Gastrocnemius medialis (tissue), 4 donors: ENCODE measurements at places on chromosomes 12 and 14. TPM values are rescaled to one million over a fixed set of nuclear protein-coding genes. Genes with fewer than 3 reads are reported as not detected.
A peak's percentile ranks its signal among the peaks of the same experiment; 100 is the strongest.

The SLC39A2 gene
- total RNA-seq: not detected

The NEUROD4 gene
- not detected for total RNA-seq

DNA sequence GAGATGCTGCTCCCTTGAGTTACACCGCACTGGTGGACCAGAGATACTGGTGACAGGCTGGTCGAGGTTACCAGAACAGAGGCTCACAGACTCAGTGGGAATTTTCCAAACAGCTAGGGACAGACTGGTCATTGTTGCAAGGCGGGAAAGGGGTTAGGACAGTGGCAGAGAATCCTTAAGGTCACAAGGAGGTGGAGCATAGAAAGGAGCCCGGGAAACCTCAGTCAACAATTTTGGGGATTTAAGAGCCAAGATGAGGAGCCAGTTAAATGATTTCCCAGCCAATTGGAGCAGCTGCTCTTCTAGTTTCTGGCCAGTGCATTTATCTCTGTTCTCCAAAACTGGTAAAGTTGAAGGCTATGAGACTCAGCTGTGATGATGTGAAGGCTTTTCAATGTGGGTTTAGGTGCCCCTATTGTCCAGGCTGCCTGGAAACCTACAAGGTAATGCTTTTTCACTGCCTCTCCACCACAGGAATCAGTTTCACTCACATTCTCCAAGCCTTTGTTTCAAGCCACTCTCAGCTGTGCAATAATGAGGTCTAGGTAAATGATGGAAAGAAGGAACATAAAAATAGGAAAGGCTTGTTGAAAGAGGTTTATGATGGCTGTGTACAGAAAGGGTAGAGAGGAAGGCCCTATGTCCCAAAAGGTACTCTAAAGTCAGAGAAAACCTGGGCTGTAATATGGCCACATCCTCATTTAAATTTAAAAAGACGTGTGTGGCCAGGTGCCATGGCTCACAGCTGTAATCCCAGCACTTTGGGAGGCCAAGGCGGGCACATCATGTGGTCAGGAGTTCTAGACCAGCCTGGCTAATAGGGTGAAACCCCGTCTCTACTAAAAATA lies 7.0 kb upstream of the TNS2 start:
- peak; percentile 10 for DNase-seq

DNA sequence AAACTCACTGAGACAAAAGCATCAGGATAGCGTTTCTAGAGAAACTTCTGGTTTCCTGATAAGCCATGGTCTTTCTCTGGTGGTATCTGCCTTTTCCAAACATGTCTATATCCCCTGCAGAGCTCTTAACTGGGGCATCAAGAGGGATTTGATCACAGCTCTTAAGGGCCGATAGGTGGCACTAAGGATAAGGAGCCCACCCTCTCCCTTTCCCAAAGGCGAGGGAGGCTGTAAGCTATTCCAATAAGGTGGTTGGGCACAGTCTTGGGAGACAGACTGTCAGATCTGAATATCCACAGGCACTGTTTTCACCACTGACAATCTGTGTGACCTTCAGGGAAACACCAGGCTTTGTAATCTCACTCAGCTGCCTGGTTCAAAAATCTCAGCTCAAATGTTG lies 206.0 kb downstream of the ADGRD1 start:
- DNase-seq: no peak

DNA sequence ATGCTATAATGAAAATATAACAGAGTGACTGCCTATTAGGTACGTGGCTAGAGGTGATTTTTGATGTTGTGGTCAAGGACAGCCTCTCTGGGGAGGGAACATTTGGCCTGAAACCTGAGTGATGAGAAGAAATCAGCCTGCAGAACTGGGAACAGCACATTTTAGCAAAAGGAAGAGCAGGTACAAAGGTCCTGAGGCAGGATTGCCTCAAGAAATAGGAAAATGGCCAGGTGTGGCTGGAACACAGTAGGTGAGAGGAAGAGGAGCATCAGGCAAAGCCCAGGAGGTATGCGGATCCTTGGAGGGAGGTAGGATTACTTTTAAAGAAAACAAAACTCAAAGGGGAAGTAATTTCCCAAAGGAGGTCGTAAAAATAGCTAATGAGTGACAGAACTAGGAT lies 582.9 kb downstream of the MED13L start:
- no peak for DNase-seq
